Stimulated activated CD8-positive, alpha-beta memory T cell treated with anti-CD3 and anti-CD28 coated beads, Interleukin-4, amount 100 ng/mL, for 4 hours (primary cell): ENCODE measurements at places on chromosomes 6 and 20.

GRCh38 chr6:17638212-17638715 is 38.2 kb downstream of the FAM8A1 start:
- no peak for DNase-seq

DNA sequence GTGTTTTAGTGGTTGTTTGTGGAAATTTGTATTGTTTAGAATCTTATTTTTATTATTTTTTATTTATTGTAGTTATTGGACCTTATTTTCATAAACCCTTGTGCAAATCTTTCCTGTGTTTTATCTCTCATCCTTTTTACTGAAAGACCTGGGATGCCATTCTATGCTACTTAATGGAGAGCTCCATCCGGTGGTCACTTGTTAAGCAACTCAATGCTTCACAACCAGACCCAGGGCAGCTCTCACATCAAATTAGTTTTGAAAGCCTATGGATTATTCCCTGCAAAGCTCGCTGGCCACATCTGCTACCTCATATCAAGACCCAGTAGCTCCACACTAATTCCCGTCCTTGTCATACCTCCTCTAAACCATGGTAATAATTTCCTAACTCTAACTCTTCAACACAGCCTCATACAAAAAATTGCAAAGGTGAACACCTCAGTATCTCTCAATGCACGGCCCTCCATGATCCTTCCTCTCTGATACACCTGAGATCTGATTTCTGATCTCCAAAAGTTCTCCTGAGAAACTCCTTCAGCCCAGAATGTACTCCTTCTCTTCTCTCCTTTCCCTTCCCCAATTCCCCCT is 296.6 kb upstream of the MANEA start:
- DNase-seq, result no peak

DNA sequence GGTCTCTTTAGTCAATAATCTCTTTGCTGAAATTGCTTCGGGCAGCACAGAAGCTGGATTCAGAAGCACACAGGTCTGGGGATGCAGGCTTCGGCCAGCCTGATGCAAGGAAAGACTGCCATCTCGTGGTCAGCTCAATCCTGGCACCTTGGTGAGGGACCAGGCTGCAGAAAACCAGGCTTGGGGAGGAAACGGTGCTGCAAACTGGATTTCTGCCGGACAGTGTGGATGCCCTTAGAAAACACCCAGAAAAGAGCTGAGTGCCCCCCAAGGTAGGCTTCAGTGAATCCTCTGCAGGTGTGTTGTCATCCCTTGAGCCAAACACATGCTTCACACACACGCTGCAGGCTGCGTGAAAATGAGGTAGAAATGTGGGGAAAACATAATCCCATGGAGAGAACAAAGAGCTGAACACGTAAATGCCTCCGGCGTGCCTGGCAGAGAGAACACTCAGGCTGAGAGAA is 89.8 kb upstream of the PAX1 start:
- no peak for DNase-seq

- DNase-seq, result no peak
These were observed 61.8 kb downstream of the TPD52L1 start for GRCh38 chr6:125215252-125215819.

- no peak for DNase-seq
These were observed 124.7 kb upstream of the PMEPA1 start for GRCh38 chr20:57834306-57835073.

DNA sequence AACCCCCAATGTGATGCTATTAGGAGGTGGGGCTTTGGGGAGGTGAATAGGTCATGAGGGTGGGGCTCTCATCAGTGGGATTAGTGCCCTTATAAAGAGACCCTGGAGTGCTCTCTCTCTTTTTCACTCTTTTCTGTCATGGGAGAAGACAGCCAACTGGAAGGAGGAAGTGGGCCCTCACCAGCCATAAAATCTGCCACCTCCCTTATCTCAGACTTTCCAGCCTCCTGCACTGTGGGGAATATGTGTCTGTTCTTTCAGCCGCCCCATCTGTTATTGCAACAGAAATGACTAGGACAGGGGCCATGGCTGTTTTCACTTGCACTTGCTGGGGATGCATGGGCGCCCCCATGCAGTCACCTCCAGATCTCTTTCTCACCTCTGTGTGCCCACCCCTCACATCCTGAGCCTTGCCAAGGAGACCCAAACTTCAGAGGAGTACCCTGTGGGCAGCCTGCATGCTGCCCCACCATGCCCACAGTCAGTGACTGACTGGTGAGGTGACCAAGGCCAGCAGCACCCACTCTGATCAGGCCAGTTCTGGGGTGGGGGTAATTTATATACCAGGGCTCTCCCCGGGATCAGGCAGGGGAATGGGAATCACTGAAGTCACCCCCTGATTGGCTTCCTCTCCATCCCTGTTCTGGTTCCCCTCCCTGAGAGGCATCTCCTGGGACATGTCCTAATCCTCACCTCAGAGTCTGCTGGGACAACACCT is 118.4 kb downstream of the ANKRD60 start:
- no peak for DNase-seq

DNA sequence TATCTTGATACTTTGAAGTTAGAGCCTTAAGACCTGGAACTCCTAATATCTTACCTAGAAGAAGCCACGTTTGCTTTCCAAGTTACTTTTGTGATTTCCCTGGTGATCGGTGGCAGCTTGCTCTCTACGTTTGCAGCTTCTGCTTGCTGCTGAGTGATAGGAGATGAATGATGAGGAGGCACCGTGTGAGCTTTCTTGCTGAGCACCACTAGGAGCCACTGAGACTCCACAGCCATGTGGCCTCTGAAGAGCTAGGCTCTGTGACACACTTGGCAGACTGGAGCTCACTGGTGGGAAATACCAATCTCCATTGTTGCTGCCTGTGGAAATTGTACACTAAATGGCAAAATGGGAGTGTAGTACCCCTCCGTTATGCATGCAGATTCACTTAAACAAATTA is 161.8 kb downstream of the IBTK start:
- DNase-seq, result no peak

DNA sequence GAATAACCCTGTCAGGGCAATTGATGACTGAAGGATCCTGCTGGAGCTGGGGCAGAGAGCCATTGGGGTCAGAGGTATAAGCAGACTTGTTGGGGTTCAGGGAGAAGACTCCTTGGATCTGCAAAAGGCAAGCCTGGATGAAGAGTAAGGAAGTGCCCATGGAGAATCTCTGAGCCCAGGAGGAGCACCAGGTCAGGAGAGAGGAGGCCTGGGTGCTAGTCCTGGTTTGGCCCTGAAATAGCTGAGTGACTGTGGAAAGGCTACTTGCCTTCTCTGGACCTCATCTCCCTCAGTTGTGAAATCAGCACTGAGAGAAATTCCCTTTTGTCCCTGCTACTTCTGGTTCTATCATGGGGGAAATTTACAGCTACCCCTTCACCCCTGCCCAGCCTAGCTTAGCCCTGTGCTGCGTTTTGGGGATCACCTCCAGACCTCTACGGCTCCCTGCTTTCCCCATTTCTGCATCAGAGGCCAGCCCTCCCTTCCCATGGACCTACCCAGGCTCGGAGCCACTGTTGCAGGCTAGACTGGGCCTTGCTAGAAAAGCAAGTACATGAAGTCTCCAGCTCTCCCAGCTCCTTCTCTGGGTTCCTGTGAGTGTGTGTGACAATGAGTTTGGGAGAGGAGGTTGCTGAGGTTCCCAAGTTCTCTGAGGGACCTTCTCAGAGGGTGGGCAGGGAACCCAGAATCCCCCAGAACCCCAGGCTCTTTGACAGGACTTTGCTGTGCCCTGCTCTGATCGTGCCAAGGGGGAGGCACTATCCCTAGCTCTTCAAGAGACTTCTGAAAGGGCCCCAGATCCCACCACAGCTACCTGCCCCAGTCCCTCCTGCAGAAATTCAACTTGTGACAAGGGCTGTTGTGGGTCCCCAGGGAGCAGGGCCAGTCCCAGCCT is 2.3 kb upstream of the NCR2 start:
- no peak for DNase-seq

- no peak for DNase-seq
These were observed 6.7 kb downstream of the RWDD2A start for GRCh38 chr6:83199863-83200225.

GRCh38 chr20:347317-347639 is 367 bp downstream of the NRSN2 start:
- DNase-seq, result no peak

DNA sequence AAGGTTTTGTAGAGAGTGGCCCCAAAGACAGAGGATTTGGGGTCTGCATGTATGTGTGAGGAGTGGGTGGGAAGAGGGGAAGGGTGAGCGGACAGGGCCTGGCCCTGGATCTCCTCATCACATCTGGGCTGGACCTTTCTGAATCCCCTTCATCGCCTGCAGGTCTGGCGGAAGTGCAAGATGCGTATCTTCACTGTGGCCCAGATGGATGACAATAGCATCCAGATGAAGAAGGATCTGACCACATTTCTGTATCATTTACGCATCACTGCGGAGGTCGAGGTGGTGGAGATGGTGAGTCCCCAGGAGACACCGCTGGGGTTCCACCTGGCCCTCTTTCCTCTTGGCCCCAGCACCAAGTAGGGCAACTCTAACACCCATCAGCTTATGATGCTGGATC is 24.4 kb downstream of the SLC12A5 start:
- DNase-seq, result no peak

DNA sequence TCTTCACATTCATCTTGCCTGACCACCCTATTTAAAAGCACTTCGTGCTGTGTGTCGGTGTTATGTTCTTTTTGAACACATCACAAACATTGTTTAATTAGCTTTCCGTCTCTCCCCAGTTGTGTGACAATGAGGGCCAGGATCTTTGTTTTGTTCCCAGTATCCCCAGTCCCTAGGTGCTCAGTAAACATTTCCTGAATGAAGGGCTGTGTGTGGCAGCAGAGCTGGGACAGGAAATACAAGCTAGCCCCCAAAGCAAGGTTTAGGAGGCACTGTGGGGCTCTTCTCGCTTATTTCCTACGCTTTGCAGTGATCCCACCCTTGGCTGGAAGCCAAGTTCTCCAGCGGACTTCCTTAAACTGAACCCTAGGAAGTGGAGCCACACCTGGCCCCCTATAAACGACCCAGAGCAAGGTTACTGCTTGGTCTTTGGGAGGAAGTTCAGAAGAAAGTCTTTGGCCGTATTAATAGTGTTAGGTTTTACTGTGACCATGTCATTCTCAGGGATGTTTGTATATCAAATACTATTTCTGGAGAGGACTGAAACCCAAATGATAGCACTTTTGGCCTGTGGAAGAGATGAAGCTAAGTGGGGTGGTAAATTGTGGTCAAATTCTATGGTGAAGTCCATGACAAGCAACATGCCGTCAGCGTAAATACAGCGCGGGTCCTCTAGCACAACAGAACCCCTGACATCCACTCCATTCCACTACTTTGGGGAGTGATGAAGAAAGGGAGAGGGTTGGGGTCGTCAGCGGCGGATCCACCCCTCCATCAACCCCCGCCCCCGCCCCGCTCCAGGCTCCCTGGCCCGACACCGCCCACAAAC is 570 bp upstream of the FANCE start:
- no peak for DNase-seq

GRCh38 chr6:109623288-109623687 is 67.7 kb downstream of the AK9 start:
- DNase-seq, result no peak

DNA sequence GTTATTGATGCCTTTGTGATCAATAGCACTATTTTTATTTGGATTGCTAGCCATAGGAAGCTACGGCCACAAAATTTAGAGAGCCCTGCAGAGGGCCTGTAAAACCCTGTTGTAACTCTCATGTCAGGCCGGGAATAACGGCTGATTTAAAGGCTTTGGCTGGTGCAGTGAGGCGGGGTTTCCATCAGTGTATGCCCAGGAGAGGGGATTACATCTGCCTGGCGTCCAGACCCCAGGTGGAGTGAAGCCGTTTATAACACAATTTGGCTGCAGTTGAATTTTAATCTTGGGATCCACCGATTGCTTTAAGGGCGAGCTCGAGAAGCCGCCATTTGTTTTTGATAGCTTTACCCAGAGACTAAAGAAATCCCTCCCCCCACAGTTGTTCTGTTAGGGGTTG is 29.1 kb upstream of the APCDD1L start:
- no peak for DNase-seq

DNA sequence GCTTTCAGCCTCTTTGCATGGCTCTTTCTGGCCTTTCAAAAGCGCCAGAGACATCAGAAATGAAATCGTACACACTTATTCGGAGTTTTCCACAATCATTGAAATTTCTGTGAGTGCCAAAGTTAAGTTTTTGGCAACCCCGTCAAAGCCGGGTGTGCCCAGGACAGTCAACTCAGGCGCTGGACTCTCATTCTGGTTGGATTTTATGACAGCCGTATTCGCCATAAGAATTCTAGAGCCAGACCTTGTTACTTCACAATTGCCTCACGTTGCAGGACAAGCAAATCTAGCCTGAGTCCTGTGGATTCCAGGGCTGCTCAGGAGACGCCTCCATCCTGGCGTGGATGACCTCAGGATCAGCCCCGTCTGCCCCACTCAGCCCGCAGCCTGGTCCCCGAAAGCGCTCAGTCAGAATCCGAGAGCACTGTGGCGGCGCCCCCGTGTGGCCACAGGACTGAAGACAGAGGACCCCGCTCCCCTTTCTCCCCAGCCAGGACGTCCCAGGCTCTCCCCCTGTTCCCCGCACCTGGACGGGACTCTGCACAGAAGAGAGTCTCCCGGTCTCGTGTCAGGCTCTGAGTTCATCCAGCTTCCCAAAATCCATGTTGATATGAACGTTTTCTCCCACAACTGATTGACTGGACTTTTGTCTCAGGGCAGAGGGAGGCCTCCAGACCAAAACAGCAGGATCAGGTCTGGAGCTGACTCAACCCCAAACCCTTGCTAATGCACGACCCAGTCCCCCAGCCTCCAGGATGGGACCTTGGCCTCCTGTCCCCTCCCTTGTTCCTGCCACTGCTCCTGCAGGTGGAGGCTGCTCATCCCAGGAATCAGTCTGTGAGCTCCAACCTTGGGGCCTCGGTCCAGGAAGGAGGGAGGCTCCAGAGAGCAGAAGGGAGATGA is 38.2 kb downstream of the MICA start:
- DNase-seq, result peak; percentile 60

GRCh38 chr6:22263748-22264147 is 33.1 kb downstream of the PRL start:
- DNase-seq, result no peak

DNA sequence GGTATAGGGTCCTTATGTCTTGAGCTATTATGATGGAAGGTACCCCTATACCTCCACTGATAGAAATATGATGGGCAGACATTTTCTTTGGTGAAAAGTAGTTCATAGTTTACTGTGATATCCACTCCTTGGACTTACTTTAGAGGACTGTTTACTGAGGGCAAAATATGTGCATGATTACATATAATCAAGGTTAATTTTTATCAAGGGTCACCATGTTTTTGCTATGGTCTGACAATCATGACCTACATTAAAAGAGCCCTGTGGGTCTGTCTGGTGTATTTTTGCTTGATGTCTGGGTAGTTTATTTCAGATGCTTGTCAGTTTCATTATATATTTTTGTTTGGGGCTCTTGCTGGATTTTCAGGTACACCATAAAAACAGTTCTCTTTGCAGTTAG is 40.1 kb downstream of the CDKAL1 start:
- no peak for DNase-seq

GRCh38 chr6:23483896-23484295 is 642.1 kb upstream of the NRSN1 start:
- DNase-seq, result no peak

- DNase-seq, result no peak
These were observed 89.4 kb downstream of the GRM4 start for GRCh38 chr6:34056305-34057108.
